ENCODE measurements at places on chromosomes 4 and X. TPM values are rescaled to one million over a fixed set of nuclear protein-coding genes. Genes with fewer than 3 reads are reported as not detected.

DNA sequence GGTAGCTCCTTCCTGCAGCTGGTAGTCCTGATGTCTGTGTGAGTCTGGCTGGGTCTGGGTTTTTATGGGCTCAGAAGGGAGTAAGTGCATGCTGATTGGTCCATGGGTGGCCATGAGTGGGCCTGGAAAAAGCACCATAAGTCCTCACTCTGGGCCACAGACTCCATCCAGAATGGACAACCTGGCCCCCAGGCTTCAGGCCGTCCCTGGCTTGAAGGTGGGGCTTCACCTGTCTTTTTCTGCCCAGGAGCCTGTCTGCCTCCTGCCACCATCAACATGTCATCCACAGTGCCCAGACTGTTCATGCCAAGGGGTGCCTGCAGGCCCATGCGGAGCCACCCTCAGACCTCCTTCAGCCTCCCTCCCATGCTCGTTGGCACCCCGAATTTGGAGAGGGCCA lies 620.0 kb downstream of the RAPGEF2 start:
- DNase-seq, result no peak

GRCh38 chrX:101484135-101484534 lies 1.1 kb upstream of the ARMCX4 start:
- DNase-seq, result no peak

DNA sequence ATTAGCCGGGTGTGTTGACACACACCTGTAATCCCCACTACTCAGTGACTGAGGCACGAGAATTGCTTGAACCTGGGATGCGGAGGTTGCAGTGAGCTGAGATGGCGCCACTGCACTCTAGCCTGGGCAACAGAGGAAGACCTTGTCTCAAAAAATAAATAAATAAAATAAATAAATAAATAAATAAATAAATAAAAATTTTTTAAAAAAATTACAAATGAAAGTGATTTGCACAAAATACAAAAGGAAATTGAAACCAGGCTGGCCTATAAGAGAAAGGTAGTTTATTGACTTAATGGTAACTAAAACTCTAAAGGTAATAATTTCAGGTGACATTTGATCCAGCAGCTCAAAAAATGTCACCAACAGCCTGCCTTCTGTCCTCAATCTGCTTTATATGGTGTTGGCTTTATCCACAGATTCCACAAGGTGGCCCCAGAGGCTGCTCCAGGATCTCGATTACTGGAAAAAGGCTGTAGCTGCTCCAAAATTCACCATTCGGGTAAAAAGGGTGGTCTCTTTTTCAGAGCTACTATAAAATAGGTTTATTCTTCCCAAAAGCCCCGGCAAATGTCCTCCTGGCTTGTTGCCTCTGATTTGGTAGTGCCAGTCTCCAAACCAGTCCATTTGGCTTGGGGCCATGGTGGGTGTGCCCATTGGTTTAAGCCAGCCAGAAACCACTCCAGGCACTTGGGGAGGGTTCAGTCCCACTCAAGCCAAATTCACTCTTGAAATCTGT lies 61.4 kb upstream of the TRIM2 start:
- DNase-seq, result peak; percentile 74

GRCh38 chr4:189815404-189816192 lies 125.1 kb upstream of the FRG1 start:
- no peak for DNase-seq

MAGEB6 gene
- not detected for total RNA-seq

DNA sequence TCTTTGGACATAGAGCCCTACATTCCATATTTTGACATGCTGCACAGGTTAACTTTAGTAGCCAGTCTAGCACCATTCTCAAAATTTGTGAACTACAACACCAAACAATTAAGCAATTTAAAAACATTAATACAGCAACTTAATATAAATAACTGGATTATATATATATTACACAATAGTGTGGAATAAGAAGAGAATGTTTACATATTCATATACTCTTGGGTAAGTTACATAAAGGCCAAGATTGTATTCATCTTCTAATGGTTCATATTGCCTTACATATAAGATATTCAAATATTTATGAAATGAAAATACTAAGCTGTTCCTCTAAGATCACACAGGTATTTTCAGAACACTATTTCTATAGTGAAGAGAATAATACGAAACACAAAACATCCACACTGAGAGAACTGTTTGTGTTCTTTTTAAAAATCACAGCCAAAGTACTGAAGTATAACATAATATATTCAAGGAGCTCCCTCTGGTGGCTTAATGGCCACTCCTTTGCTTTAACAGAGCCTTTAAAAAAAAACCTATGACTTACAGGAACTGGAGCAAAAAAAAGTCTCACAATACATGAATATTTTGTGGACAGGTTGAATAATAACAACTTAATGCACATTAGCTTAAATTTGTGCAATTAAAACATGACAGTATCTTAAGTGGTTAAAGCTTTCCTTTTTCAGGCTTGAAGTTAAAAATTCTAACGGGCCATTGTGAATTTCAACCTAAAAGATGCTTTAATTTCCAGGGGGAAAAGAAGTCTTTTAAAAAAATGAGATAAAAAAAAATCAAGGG lies 46.2 kb downstream of the NEK1 start:
- DNase-seq, result no peak

DNA sequence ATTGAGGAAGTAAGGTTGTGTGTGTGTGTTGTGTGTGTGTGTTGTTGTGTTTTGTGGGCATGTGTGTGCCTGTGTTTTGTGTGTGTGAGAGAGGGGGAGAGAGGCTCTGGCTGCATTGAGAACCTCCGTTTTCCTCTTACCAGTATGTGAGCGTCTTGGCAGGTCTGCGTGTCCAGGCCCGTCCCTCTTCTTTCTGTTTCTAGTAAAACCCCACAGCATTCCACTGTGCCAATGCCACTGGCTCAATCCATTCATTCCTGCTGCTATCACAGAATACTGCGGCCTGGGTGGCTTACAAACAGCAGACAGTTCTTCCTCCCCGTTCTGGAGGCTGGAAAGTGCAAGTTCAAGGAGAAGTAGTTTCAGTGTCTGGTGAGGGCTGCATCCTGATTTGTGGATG lies 15.5 kb upstream of the HTRA3 start:
- no peak for DNase-seq

GRCh38 chr4:155666344-155667221 lies at the start of gene GUCY1A1:
Gene GUCY1A1, plus strand, starts transcription at chr4:155666848. Its CDS starts 30,020 bp downstream, at chr4:155696868.
- DNase-seq, result no peak

Data from ureter (tissue), 1 donor.